ENCODE measurements at places on chromosomes 1 and 21.

- DNase-seq: no peak
These were observed 18.0 kb downstream of the CD247 start for GRCh38 chr1:167500283-167500860.

- no peak for DNase-seq
These were observed 37.9 kb downstream of the LRRIQ3 start for GRCh38 chr1:74160046-74160445.

DNA sequence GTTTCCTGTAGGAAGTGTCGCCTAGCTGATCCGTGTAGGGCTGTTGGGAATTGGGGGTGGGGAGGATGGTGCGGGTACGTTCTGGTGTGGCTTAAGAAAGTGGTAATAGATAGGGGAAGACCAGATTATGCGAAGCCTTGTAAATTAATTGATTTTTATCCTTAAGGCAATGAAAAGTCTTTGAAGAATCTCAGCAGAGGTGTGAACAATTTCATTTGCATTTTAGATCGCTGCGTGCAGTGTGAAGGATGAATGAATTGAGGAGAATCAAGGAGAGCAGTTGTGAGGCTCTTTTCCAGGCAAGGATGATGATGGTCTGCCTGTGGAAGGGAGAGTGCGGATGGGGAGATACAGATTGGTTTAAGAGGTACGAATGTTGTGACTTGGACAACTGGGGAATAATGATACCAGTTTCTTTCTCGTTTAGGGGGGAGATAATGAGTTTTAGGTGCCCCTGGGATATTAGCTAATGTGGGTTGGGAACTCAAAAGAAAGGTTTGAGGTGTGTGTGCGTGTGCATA lies 813 bp upstream of the DEDD start:
- DNase-seq: peak; percentile 23

DNA sequence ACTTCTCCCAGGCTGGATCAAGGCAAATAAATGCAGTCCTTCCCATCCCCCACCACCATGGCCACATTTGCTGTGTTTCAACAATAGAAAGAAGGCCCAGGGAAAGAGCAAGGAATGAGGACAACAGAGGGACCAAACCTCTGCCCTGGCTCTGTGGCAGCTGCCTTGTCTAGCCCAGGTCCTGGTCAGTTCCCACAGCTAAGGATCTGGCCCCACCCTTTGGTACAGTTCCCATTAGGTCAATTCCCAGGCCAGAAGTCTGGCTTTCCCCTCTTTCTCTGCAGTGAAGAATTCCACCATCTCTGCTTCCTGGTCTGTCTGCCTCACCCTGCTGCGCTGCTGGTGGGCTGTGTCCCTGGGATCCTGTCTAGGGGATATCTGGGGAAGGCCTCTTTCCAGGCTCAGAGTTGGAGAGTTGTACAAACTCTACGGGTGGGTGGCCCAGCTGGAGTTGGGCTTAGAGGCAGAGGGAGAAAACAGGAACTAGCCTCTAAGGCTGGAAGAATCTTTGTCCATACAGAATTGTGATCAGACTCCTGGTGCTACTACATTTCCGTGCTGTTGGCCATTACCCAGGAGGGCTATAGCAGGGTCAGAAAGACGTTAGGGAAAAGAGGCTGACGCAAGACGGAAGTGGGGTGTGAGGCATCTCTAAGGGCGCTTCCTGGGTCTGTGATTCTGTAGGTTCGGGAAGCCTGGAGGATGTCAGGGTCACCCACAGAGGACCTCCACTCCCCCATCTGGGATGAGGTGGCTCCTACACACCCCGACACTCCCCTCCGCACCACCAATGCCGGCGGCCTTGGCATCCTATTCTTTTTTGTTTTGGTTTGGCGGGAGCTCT lies 953 bp upstream of the NDUFS2 start:
- DNase-seq: no peak

DNA sequence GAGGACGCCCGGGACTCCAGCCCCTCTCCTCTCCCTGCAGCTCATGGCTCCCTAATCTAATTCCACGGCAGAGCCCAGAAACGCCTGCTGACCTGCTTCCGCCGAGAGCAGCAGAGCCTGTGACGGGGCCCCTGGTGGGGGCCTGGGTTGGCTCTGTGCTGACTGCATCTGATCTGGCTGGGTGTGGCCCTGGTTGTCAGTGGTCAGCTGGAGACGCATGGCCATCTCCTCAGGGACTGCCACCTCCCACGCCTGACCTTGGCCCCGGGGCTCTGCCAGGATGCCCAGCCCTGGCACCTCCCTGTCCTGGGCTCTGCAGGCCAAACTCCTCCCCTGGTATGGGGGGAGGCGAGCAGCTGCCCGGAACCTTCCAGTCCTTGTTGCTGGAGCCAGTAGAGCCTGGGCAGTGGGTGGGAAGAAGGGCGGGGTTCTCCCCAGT lies 1.1 kb upstream of the PLCH2 start:
- DNase-seq: no peak

DNA sequence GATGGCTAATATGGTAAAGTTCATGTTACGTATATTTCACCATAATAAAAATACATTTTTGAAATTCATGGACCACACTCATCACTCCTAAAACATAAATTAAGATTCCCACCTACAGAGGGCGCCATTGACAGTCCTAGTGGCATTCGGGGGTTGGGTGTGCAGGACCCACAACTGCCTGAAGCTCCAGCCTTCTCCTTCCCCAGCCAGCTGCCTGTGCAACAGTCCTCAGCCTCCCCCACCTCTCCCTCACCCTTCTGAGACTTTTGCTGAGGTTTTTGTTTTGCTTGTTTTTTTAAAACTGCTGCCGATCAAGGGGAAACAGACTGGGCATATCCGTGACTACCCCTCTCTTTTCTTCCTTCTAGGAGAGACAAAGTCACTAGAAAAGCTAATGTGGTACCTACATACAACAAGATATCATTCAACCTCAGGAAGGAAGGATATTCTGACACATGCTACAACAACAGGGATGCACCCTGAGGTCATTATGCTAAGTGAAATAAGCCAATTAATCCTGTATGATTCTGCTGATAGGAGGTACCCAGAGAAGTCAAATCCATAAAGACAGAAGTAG lies 9.2 kb upstream of the EVA1C start:
- peak; percentile 78 for DNase-seq

DNA sequence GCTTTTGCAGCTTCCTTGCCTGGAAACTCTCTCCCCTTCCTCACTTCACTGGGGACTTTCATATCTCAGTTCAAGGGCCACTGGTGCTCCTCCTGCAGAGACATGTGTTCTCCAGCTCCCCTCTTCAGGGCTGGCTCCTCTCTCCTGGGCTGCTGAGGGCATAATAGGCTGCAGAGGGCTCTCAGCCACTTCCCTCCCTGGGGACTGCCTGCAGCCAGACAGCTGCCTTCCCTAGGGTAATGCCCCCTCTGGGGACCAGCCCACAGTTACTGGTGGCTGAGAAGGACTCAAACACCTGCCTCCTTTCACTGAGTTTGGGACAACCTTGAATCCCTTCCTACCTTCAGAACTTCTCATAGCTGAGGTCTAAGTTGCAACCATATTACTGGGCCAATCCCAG lies 104.8 kb upstream of the POU3F1 start:
- DNase-seq: no peak

DNA sequence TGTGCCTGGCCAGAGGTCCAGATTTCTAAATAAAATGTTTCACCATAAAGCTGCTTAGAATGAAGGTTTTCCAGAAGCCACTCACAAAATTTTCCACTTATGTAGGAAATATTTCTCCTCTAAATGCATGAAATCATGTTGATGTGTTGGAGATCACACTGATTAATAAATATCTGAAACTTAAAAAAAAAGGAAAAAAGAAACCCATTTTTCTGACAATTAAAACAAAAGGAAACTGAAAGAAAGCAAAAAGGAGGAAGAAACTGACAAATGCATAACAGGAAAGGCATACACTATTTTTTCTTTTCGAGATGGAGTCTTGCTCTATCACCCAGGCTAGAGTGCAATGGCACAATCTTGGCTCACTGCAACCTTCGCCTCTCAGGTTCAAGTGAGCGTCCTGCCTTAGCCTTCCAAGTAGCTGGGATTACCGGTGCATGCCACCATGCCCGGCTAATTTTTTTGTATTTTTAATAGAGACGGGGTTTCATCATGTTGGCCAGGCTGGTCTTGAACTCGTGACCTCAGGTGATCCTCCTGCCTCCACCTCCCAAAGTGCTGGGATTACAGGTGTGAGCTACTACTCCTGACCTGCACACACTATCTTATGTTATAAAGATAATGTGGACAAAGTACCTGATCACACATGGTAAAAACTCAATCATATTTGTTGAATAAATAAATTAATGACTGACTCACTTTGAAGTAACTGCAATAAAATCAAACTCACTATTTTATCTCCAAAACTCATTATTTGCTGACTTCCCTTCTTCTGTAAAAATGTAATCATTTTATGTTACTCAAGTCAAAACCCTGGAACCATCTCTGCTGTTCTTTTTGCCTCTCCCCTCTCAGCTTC lies 149.8 kb upstream of the NR5A2 start:
- no peak for DNase-seq

DNA sequence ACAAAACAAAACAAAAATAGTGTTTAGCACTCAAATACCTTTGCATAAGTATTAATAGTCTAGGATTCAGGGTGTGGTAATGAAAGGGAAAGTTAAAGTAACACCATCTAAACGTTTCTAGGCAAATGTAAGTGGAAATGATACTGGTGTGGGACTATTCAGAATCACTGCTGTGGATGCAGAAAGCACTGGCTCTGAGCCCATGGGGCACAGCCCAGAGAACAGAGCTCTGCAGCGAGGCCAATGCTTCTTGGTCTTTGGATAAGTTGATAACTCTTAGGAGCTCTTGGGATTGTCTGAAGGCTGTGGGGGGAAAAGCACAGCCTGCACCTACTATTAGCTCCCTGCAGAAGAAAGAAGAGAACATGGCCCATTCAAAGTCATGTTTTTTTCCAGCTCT lies 21.4 kb upstream of the DNM3 start:
- DNase-seq: no peak

GRCh38 chr1:43239484-43239883 lies 30.3 kb upstream of the TMEM125 start:
- DNase-seq: no peak

GRCh38 chr1:103218369-103218768 lies 110.0 kb upstream of the COL11A1 start:
- no peak for DNase-seq

DNA sequence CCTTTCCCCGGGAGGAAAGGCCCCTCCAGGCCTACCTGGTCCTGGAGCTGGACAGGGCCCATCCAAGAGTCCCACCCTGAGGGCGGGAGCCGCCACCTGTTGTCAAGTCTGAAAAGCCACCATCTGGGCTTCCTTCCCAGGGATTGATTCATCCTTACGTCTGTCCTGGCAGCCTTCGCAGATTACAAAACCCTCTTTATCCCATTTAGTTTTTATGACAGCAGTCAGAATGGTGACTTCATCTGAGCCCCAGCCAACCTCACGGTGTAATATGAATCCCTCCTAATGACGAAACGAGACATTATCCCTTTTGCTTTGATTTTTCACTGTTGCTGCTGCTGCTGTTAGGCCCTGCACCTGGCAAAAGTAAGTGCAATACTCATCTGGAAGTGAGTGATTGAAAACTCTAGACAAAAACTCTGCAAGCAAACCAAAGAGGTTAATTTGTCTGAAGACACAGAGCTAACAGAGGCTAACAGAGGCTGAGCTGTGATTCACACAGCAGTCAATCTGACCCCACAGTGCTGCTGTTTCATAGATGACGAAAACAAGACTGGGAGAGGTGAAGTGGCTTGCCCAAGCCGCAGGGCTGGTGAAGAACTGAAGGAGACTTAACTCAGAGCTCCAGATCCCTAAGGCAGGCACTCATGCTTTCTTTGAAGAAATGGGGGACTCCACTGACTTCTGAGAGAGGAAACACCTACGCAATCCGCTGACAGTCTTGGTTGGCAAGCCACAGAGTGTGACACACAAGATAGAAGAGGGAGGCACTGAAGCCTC lies 30.0 kb upstream of the S100A7 start:
- peak; percentile 74 for DNase-seq

DNA sequence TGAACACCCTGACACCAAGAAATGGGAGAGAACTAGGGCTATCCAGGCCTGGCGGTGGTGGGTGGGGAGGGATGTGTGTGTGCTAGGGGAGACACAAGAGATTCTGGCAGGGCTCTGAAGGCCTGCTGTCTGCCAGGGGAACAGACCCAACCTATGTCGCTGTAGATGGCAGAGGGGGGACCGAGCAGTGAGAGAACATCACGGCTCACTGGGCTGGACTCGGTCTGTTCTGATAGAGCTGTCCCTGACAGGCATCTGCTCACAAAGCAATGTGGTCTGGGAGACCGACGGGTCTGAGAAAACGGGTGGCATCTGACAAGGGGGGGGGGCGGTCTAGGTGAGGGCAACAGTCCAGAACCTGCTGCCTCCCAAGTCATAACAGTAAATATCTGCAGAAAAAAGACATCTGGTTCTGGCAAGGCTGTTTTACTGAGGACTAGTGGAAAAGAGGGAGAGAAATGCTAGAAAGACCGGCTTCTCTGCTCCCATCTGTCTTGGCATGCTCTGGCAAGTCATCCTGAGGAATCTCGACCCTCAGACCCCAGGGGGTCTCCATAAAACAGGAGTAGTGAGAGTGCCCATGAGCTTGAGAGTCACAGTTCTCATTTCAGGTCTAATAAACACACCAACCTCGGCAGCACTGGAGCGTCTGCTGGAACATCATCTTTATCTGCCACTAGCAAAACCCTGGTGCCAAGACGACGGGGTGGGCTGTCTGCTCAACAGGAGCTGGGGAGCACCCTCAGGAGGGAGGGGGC lies 36.5 kb downstream of the SLC66A1 start:
- DNase-seq: no peak

DNA sequence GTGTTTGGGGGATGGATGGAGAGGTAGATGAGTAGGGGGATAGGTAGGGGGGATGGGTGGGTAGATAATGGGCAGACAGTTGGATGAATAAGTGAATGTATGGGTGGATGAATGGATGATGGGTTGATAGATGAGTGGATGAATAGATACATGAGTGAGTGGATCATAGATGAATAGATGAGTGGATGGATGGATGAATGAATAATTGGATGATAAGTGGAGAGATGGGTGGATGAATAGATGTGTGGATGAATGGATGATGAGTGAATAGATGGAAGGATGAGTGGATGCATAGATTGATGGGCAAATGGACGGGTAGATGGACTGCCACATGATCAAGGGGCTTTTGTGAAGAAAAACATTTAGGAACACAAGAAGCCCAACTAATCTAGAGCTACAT lies 133.3 kb upstream of the F3 start:
- no peak for DNase-seq

- DNase-seq: peak; percentile 45
These were observed 55.1 kb downstream of the PCBP3 start for GRCh38 chr21:45698493-45699184.

- DNase-seq: no peak
These were observed 888 bp upstream of the COL18A1 start for GRCh38 chr21:45403825-45404729.

GRCh38 chr1:89542345-89542744 lies 17.7 kb downstream of the LRRC8B start:
- no peak for DNase-seq

DNA sequence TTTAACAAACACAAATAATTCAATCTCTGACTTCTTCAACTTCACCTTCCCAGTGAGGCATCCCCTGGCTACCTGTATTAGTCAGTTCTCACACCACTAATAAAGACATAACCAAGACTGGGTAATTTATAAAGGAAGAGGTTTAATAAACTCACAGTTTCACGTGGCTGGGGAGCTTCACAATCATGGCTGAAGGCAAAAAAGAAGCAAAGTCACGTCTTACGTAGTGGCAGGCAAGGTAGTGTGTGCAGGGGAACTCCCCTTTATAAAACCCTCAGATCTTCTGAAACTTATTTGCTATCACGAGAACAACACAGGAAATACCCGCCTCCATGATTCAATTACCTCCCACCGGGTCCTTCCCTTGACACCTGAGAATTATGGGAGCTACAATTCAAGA lies 478.5 kb downstream of the ADGRL2 start:
- no peak for DNase-seq

- peak; percentile 46 for DNase-seq
These were observed 15.0 kb downstream of the NFIA start for GRCh38 chr1:61097317-61097716.

GRCh38 chr1:43539726-43540434 lies 9.2 kb downstream of the PTPRF start:
- no peak for DNase-seq

Data from AG08396 (cell line).